ENCODE measurements at places on chromosomes 5 and 9.
A peak's percentile ranks its signal among the peaks of the same experiment; 100 is the strongest.

DNA sequence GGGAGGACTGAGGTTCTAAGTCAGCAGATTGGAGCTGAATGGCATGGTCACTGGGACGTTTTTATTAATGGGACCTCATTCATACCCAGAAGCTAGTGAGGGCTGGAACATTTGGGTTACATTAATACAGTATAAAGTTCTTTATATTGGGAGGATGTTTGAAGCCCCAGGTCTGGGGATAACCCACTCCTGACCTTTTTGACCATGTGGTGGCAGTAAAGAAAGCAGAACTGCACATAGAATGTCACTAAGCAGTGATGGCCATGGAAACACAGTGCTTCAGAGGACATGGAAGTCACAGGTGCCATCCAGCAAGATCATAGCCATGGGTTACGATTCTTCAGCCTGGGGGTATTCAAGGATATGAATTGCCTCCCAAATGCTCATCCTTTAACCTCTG, 176.0 kb downstream of the ATP10B start:
- DNase-seq: no peak

DNA sequence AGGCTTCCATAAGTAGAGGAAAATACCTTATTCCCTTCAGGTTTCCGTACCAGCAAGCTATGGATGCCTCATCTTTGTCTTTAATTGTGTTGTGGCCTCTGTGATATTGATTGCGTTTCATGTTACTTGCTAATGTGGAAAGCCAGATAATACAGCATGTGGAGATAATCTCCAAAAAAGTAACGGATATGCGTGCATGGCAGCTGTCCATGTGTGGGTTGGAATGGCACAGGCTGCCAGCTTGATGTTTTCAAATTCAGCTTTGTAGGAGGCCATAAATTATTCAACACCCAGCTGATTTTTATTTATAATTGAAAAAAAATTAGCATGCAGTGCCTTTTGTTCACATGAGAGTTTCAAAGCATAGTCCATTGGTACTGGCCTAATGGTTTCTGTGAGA, 144.9 kb downstream of the GIN1 start:
- no peak for DNase-seq

DNA sequence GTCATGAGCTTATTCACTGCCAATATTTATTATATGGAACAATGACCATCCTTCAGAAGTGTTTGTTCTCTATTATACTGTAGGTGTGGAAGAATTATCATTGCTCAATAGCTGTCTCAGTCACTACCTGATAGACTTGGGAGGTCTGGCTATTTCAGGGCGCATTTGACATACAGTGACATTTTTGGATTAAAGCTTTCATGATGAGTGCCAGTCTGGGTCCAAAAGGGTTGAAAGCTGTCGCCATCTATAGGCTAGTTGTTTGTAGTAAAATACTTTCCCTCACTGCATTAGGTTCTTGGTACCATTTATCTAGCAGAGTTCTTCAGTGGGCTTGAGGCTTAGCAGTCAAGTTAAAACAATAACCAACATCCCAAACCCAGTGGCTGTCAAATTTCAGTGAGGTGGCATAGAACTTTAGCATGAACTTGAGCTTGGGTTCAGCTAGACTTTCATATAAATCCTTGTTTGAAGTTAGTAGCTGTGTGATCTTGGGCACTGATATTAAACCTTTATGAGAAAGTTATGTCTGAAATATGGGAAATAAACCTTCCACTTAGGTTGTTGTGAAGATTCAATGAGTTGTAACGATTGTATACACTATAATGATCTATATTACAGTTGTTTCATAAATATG, 110.5 kb upstream of the CDKN2B start:
- DNase-seq: peak; percentile 18

- DNase-seq: peak; percentile 76
These were observed 440.1 kb upstream of the ADAMTS16 start for GRCh38 chr5:4700069-4700468.

- DNase-seq: no peak
These were observed 43.8 kb downstream of the ADAMTS16 start for GRCh38 chr5:5183933-5184332.

GRCh38 chr9:136754626-136755301, 3.3 kb downstream of the LCN8 start:
- DNase-seq: peak; percentile 45

DNA sequence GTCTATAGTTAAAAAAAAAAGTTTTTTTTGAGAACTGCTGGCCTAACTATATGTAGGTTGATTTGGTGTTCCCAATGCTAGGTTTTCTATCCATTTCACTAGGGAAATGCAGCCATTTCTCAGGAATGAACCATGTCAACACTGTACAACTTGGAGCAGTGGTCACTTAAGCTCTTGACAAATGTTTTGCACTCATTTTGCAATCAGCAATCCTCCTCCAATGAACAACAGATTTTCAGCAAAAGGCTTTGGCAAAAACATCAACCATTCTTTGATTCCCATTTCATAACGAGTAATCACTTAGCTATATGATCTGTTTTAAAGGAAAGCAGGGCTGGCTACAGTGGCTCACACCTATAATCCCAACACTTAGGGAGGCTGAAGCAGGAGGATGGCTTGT, 17.9 kb downstream of the STRBP start:
- DNase-seq: no peak

GRCh38 chr5:176171171-176171760, 67.0 kb upstream of the SIMC1 start:
- DNase-seq: no peak

DNA sequence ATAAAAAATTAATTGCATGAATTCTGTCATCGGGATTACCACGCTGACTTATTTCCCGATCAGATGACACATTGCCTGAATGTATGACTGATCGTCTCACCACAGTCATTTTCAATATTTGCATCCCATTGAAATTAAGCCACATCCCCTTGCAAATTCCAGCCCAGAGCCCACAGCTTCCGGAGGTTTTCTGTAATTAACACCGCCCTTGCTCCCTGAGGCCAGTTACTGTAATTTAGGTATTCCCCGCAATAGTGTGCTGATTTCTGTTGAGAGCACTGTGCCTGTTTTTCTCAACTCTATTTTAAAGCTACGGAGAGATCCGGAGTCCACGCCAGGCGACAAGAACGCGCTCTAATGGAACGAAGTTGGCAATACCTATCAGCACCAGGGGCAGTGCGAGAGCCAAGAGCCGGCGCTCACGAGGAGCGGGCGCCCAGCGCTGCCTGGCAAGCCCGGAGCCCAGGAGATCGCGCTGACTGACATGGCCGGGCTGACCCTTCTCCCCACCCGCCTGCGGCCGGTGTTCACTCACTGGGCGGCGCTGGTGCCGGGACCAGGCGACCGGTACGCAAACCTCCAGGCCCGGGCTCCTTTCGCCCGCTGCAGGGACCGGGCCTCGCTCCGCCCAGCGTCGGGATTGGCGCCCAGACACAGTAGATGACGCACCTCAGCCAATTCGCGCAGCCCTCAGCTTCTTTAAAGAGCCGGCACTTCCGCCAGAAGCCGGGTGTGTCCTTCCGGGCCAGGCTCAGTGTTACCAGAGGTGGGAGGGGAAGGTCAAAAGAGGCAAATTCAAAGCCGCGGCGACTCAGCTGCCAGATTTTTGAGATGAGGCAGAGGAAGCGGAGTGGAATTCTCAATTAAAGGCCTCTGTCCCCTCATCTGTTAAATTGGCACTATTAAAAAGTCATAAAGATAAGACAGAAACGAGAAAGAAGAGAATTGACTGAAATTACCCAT, at the start of gene PLGRKT:
Gene PLGRKT (minus strand): TSS at position 672 of the 963 bp plus-strand sequence. CDS start 5,948 bp downstream, outside the sequence.
- DNase-seq: peak; percentile 97

DNA sequence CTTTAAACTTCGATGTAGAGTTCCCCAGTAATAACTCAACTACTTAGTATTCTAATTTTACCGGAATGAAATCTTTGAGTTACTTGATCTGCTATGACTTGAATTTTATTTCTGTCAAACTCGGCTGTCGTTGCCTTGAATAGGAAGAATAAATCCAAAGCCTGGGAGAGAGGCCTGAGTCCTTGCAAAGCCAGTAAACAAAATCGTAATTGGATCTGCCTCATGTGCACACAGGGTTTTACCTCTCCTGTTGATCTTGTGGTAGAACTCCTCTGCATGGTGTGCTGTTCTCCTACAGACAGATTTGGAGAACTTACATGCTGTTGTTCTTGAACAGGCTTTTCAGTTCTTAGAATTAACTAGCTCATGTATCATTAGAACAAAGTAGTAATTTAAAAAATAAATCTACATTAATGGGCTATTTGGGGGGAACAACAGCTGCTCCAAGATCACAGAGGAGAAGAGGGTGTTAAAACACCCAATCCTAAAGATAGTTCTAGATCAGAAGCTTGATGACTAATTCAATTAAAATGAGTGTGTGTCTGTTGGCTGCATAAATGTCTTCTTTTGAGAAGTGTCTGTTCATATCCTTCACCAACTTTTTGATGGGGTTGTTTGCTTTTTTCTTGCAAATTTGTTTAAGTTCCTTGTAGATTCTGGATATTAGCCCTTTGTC, 28.9 kb downstream of the HSPB3 start:
- no peak for DNase-seq

- no peak for DNase-seq
These were observed 335.6 kb downstream of the ZNF608 start for GRCh38 chr5:124410539-124411488.

DNA sequence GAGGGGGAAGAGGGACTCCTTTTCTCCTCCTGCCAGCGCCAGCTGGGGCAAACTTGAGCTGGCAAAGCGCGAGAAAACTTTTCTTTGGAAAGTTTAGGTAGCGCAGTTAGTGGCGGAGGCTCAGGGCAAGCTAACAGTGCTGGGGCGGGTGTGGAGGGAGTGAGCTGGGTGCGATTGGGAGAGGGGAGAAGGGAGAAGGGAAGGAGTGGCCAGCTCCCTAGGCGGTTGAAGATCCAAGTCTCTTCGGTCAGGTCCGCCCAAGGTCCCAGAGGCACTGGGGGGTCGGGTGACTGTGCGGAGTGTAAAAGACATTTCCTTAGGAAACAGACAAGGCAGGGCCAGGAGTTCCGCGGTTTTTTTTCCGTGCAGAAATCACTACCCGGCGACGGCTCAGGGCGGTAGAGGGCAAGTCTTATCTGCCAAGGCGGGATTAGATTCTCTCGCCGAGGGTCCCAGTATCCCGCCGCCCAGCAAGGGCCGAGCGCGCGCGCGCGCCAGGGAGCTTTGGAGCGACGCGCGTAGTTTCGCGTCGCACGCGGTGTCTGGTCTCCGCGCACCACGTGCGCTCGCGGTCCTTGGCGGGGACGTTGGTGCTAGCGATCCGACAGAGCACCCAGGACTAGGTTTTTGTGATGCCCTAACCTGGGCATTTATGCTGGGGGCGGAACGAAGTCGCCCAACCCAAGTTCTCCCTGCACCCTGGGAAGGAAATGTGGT, 33.6 kb upstream of the NFIB start:
- peak; percentile 67 for DNase-seq

DNA sequence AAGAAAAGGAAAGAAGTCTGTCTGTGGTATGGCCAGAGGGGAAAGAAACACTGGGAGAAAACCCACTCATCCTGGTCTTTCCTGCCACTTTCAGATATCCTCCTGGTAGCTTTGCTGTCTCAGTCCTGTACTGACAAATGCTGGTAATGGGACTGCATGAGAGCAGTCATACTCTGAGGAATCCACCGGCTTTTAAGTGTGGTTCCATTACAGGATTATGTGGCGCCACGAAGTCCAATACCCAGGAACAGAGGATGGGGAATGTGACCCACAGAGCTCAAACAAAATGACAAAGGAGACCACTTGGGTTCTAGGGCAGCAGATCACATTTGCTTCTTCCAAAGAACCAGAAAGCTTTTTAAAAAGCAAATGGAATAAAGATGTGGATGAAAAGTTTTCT, 26.3 kb upstream of the FBP1 start:
- no peak for DNase-seq

- peak; percentile 43 for DNase-seq
These were observed 104.6 kb upstream of the MAN2A1 start for GRCh38 chr5:109584986-109585599.

- no peak for DNase-seq
These were observed 57.7 kb downstream of the PDE4D start for GRCh38 chr5:59835800-59836199.

DNA sequence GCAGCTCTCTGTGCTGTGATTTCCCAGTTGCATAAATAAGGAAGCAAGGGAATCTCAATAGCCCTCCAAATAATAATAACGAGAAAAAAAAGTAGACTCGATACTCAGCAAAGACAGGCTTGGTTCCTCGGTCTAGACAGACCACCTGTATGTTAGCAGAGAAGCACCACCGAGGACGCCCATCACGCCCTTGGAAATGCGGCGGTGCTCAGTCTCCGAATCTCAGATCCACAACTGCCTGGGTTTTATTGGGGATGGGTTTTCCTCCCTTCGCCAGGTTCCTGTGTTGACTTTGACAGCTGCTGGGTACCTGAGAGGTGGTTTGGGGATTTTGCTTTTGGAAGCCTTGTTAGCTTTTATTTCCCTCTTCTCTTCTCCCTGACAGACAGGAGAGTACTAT, 7.2 kb downstream of the DAB2IP start:
- DNase-seq: no peak

GRCh38 chr9:114001410-114001685, 76.8 kb downstream of the AMBP start:
- no peak for DNase-seq

- DNase-seq: peak; percentile 77
These were observed 703 bp downstream of the ISCA1 start for GRCh38 chr9:86281593-86282076.

GRCh38 chr5:123997462-123998215, 485.7 kb downstream of the CSNK1G3 start:
- peak; percentile 15 for DNase-seq

DNA sequence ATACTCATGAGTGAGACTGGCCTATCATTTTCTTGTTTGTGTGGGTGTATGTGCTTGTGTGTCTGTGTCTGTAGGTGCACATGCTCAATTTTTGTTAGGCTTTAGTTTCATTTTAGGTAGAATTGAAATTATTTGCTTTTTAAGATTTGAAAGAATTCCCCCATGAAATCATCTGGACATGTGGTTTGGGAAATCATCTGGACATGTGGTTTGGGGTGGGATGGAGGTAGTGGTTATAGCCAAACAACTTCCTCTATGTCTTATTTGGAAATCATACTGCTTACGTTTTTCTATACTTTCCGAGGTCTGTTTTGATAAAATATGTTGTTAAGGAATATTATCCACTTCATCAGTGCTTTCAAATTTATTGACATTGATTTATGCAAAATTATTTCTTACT, 485.4 kb upstream of the CLINT1 start:
- no peak for DNase-seq
